GM19239 (cell line): ENCODE measurements at places on chromosomes 1 and 21.

GRCh38 chr1:64901663-64902062 lies 64.7 kb downstream of the JAK1 start:
- DNase-seq = no peak

- DNase-seq = no peak
Measured at GRCh38 chr1:178169649-178170048, 75.7 kb downstream of the RASAL2 start.

DNA sequence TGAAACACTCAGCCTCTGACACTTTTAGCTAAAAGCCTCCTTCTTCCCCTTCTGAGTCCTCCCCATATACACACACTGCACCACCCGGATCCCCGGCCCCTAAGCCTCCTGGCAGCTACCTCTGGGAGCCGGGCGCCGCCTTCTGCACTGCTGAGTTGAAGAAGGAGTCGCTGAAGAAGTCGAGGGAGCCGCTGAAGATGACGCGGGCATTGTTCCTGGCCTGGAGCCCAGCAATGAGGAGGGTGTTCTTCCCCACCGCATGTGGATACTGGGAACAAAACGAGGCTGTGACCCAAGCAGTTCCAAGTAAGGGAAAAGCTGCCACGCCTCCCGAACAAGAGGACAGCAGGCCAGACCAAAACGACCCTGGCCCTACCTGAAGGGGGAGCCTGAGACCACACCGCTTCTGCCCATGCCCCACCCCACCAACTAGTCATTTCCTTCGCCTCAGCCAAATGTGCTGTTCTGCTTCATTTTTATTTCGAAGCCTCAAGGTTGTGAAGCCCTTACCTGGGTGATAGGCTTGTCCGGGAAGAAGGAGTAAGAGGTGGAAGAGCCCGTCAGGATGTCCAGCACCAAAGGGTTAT lies 7.0 kb downstream of the DDOST start:
- no peak for DNase-seq

GRCh38 chr21:23507501-23507900 lies 2099.8 kb downstream of the MRPL39 start:
- no peak for DNase-seq

DNA sequence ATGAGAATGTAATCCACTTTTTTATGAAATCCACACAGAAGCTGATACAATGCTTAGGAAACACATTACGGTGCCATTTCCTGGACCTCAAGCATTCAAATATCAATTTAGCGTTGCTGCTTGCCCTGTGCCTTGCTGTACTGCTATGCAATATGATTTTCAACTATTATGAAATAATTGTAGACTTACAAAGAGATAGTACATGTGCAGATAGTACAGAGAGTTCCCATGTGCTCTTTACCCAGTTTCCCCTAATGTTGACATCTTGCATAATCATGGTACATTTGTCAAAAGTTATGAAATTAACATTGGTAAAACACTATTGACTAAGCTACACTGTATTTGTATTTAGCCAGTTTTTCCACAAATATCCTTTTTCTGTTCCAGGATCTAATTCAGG lies 37.7 kb upstream of the PTBP2 start:
- no peak for DNase-seq

DNA sequence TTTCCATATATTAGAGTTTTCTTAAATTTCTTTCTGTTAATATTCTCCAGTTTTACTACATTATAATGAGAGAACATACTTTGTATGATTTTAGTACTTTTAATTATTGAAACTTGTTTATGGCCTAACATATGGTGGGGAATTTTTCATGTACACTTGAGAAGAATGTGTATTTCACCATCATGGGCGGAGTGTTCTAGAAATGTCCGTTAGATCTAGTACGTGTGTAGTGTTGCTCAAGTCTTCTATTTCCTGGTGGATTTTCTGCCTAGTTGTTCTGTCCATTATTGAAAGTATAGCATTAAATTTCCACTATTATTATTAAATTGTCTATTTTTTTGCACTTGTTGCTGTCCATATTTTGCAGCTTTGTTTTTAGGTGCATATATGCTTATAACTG lies 64.0 kb upstream of the RGS21 start:
- DNase-seq = no peak

DNA sequence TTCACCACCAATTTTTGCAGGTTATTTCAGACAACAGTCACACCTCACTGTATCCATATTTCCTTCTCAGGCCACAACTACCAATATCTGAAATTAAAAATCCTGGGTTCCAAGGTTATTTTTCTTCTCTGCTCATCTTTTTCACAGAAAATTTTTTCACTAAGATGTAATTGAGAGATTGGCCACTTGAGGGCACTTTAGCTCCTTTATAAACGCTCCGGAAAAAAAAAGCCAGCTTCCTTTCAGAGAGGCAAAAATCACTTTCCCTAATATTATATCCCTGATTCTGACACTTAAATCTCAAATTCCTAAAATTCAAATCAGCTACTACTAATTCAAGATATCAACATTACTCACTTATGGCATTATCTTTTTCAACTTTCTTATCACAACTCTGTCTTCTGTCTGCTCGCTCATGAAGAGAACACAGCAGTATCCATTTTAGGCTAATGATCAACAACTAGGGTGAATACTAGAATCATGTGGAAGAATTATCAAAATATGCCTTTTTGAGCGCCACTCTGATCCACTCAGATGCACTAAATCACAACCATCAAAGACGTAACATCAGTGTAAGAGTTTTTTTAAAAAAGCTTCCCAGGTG lies 101.4 kb upstream of the RGS1 start:
- peak; percentile 19 for DNase-seq

DNA sequence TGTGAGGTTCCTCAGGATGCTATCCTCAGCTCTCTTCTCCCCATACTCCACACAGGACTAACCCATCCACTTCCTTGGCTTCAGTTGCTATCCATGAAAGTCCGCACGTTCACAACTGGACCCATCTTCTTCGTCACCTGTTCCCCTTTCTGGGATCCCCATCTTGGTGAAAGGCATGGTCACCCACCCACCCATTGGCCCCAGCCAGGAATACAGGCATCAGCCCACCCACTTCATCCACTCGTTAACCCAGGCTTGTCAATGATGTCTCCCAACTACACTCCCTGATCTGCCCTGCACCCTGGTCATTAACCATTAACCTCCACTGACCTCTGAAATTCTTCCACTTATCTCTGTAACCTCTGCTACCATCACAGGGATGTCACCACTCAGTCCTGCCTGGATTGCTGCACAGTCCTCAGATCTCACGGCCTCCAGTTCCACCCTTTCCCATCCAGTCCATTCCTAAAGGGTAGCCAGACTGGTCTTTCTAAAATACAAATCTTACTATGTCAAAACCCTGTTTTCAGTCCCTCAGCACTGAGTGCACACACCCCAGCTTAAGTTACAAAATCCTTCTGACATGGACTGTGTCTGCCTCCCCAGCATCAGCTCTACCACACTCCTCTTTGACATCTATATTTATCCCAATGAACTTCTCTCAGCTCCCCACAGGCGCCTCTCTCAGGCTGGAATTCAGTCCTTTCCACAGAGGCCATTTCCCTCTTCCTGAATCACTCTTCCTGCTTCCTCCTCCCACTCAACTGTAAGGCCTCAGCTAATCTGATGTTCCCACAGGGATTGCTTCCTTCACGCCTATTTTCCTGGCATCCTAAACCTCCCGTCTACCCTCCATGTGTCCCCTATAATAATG lies 10.4 kb downstream of the PGLYRP4 start:
- no peak for DNase-seq

DNA sequence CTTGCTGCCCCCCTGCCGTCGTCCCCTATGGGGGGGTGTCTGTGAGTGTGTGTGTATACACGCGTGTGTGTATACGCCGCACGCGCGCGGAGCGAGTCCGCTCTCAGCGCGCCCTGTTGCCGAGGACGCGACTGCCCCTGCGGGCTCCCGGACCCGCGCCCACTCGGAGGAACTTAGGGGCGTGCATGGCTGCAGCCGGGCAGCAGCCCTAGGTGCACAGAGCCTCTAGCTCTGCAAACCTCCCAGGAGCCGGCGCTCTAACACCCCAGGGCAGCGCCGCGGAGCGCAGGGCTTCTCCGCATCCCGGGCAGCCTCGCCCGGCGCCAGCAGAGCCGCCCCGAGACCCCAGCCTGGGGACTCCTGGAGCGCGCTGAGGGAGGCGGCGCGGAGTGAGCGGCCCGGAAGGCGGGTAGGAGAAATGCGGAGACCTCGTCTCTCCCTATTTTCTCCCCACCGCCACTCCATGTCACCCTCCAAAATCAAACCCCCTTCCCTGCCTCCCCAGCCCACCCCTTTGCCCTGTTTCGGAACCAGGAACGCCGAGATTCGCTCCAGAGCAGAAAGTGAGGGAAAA lies 574 bp downstream of the ITPKB start:
- DNase-seq = no peak

GRCh38 chr1:1130206-1131120 lies 14.6 kb upstream of the C1orf159 start:
- DNase-seq = no peak

- no peak for DNase-seq
Measured at GRCh38 chr21:45482899-45483821, 59.1 kb downstream of the SLC19A1 start.
